AG09319 (cell line): ENCODE measurements at places on chromosomes 7 and 10.

DNA sequence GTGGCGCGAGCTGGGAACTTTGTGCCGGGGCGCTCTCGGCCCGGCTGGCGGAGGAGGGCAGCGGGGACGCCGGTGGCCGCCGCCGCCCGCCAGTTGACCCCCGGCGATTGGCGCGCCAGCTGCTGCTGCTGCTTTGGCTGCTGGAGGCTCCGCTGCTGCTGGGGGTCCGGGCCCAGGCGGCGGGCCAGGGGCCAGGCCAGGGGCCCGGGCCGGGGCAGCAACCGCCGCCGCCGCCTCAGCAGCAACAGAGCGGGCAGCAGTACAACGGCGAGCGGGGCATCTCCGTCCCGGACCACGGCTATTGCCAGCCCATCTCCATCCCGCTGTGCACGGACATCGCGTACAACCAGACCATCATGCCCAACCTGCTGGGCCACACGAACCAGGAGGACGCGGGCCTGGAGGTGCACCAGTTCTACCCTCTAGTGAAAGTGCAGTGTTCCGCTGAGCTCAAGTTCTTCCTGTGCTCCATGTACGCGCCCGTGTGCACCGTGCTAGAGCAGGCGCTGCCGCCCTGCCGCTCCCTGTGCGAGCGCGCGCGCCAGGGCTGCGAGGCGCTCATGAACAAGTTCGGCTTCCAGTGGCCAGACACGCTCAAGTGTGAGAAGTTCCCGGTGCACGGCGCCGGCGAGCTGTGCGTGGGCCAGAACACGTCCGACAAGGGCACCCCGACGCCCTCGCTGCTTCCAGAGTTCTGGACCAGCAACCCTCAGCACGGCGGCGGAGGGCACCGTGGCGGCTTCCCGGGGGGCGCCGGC is 870 bp downstream of the FZD1 start:
- DNase-seq: no peak

GRCh38 chr10:132362151-132362611 is 30.2 kb downstream of the LRRC27 start:
- no peak for DNase-seq

DNA sequence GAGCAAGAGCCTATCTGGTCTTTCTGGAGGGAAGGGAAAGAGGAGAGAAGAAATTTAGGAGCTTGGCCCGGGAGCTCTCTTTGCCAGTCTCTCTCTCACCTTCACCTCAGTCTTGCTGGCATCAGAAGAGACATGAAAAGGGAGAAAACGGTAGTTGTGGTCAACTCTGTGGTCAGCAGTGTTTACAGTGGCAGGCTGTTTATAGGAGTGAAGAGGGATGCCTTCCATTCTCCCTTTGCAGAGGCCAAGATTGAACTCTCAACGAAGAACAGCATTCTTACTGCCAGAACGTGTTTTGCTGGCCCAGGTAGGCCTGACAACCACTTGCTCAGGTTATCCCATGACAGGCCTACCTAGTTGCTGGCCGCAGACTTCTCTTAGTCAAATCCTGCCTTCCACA is 133.3 kb downstream of the CCDC3 start:
- no peak for DNase-seq

DNA sequence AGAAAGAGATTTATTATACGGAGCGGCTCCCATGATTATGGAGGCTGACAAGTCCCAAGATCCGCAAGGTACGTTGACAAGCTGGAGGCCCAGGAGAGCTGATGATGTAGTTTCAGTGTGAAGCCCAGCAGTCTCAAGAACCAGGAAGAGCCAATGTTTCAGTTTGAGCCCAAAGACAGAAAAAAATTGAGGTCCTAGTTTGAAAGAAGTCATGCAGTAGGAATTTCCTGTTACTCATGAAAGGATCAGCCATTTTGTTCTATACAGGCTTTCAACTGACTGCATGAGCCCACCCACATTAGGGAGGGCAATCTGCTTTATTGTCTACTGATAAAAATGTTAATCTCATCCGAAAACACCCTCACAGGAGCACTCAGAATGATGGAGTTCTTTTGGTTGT is 51.5 kb downstream of the CCDC71L start:
- DNase-seq: no peak

DNA sequence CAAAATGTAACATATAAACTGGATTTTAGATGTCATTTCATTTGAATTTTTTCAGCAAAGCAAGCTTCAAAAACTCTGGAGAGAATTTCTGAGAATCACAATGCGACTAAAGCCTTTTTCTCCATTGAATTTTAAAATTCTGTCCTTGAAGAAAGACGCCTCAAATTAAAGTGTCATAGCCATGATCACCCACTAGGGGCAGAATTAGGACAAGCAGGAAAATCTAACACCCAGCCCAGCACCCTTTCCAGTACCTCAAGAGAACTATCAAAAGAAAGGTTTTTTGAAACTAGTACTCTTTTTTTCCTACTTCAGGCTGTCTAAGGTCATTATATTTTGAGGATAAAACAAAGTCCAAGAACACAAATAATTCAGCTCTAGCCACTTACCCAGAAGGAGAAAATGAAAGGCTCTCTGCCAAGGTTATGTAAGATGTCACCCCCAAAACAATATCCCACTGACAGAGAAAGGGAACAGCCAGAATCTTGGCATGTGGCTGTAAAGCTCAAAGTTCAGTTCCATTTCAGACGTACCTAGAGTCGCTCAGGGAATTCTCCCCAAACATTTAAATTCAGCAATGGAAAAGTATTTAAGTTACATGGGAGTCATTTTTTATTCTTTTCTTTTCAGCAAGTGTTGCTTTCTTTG is 299.4 kb downstream of the SNX13 start:
- DNase-seq: no peak

- no peak for DNase-seq
Measured at GRCh38 chr10:121994429-121994941, 5.5 kb downstream of the TACC2 start.

DNA sequence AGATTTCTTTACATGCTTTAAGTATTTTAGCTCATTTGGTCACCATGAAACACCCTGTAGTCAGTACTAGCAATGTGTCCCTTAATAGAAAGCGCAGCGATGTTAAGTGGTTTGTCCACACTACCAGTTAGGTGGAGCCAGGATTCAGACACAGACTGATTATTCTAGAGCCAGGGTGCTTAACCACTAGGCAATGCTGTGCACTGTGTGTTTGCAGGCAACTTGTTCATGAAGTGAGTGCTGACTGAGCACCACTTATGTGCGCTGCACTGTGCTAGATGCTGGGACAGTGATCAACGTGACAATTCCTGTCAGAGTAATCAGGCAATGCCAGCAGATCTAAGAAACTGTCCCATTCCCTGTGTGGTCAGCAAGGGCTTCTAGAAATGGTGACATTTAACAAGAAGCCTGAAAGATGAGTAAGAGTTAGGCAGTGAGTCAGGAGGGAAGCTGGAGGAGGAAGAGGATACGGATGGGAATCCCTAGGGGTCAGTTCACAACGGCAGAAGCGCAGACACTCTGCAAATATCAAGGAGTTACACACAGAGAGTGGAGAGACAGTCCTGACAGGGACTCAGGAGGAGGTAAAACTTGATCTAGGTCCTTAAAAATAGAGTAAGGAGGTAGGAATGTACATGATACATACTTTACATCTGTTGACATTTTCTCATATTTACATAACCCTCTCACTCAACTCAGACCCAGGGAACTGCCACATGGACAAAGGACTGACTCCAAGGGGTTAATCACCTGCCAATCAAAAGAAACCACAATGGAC is 69.7 kb upstream of the EGR2 start:
- DNase-seq: no peak

GRCh38 chr7:99011341-99011705 is 132.6 kb downstream of the SMURF1 start:
- DNase-seq: no peak

GRCh38 chr10:95133997-95134396 is 60.0 kb upstream of the ACSM6 start:
- no peak for DNase-seq
